Stimulated activated naive B cell treated with anti-CD40 and anti-IgM and Interleukin-4, amounts not matched to agents 10 μg/mL and 1 μg/mL and 100 μg/mL, for 72 hours (primary cell): ENCODE measurements at places on chromosomes 6 and 20.

DNA sequence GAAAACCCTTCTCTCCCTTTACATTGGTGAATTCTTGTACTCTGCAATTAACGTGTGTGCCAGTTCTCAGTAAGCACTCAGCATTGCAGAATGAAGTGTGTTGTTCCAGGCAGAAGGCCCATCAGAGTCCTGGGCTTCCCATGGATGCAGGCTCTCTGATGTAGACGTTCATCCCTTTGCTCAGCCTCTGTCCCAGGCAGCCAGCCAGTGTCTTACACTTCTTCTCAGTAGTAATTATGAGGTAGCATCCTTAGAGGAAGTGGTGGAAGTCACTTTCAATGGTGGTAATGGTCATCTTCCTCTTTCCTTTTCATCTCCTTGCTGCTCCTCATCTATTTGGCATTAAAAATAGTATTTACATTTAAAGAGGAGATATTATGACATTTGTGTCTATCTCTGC, 66.7 kb upstream of the FYN start:
- no peak for DNase-seq

DNA sequence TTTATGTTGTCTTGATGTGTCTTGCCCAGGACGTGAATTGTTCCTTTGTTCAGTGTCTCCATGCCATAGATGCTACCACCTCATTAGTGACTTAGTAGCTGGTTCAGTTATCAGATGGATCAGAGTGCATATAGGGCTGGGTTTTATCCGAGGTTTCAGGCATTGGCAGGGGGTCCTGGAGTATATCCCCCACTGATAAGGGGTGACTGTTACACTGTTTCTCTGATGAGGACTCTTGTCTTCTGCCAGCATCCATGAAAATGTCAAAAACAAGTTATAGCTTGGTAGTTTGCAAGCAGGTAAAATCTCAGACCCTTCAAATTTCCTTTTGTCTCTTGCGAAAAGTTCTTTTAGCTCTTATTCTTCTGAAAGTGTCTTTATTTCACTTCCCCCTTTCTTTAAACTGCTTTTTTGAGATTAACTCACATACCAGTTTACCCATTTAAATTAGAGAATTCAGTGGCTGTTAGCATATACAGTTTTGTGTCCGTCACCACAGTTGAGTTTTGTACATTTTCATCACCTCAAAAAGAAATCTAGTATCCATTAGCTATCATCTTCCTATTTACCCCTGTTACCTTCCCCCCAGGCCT, 109.2 kb downstream of the CDYL start:
- no peak for DNase-seq

DNA sequence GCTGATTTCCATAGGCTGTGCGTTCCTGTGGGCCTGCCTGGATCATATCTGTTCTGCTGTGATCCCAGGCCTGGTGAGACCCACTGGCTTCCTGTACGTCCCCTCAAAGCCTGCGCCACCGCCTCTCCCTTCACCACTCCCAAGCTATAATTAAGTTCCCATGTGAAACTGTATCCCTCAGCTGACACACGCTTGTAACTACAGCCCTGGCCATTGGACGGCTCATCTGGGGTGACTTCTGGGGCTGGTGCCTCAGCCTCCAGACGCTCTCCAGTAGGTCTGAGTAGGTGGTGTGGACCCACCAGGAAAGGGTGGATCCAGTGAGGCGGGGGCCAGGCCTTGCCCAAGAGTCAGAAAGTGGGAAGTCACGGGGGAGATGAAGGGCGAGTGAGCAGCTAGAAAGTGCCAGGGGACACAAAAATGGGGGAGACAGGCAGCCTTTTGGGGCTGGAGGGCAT, 21.0 kb downstream of the PPARD start:
- DNase-seq = no peak

GRCh38 chr6:145278163-145278807, 457.0 kb downstream of the EPM2A start:
- DNase-seq = no peak
